ENCODE measurements at places on chromosomes 1 and 21. TPM values are rescaled to one million over a fixed set of nuclear protein-coding genes. Genes with fewer than 3 reads are reported as not detected.

Gene NBPF4
- total RNA-seq: not detected

GRCh38 chr1:181601186-181601950, 118.1 kb downstream of the CACNA1E start:
- DNase-seq: no peak

Gene HTR1D
- total RNA-seq: not detected

DNA sequence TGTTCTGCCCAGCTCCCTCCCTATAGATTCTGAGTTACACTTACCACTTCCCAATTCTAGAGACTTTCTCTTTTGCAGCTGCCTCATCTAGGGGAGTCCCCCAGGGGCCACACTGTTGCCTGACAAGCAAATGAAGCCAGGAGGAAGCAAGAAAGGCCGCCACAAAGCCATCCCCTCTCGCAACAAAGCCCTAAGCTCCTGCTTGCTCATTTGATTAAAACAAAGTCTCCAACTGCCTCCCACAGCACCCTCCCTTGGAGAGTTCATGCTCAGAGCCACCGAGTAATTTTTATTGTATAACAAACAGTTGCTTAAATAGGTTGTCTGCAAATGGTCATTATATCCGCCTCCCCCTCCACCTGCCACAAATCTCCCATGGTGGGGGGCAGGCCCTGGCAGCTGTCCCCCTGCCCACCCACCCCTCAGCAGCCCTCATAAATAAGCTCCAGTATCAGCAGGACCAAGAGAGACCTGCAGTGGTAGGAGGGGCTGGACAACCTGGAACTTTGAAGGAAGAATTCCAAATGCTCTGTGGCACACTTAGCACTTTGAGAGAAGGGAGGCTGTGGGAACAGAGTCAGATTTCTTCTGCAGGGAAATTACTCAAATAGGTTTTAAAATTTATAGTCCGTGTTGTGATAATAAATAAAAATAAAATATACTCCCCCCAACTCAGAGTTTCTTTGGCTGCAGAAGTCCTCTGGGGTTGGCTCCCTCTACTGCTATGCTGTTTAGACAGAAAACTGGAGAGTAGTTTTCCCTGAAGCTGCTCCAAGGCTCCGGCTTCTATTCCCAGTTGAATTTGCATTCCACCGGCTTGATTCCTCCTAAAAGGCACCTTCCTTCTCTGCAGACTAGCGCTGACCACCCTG, 237.5 kb downstream of the TTLL7 start:
- no peak for DNase-seq

DNA sequence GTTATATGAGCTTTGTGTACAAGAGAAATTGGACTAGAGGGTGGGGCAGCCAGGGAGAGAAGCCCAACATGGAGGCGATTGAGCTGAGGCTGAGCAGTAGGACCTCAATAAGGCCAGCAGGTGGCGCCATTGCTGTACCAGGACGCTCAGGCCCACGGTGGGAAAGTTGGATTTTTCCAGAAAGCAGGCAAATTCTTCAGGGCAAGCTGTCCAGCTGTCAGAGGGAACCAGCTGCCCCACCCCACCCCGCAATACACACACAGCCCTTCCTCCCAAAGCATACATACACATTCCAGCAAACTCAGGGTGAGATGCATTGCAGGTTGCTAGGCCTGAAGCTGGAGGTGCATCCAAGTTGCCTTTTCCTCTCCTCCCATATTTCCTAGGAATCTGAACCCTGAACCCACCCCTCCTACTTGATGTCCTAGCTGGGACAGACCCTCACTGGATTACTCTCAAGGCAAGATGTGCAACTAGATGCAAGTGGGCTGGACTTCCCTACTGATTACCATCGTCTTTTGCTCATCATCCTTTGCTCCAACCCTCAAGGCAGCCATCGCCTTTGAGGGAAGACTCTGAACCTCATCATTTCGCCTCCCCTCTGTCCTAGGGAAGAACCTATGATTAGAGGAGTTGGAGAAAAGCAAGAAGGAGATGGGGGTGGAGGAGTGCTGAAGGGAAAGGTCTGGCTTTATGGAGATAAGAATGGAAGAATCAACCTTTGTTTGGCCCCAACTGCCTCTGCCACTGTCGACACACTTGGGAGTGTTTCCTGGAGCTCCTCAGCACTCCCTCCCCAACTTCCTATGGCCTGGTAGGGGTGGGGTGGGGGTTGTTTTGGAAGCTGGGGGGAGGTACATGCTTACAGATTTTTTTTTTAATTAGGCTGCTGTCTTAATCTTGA, 25.5 kb downstream of the CD34 start:
- DNase-seq: peak; percentile 74

- no peak for DNase-seq
These were observed 366.7 kb upstream of the PROX1 start for GRCh38 chr1:213621077-213621476.

DNA sequence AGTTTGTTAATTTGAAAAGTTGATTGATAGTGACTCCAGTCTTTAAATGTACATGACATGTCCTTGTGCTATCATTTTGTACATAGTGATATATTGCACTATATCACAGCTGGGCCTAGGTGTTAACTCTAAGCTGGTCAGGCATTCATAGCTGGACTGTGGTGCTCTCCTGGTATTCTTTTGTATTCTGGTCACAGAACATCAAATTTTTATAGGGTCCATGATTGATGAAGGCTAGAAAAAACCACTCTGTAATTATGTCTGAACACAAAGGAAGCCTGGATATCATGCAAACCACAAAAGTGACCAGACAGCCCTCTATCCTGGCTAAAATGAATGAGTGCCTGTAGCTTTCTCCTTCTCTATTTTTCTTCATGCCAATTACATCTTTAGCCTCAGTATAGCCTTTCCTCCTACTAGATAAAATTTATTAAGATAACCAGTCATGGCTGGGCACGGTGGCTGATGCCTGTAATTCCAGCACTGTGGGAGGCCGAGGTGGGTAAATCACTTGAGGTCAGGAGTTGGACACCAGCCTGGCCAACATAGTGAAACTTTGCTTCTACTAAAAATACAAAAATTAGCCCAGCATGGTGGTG, 134.9 kb upstream of the B3GALT2 start:
- no peak for DNase-seq

DNA sequence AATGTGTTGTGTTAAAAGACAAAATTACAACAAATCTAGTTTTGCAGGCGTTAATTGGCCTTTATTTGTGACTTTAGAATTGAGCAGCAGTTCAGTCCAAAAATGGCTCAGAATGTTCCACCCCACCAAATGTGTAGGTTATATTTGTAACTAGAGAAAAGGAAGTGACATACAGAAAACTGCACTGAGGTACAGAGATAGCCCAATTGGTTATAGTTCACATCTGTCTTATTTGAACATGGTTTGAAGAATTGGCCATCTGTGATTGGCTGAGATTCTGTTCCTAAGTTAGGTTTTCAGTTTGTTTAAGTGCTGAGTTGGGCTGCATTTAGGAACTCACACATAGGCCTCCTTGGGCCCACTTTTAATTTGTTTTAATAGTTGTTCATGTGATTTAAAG, 12.0 kb upstream of the FMO2 start:
- no peak for DNase-seq

GRCh38 chr21:42452401-42453223, 43.4 kb downstream of the RSPH1 start:
- no peak for DNase-seq

DNA sequence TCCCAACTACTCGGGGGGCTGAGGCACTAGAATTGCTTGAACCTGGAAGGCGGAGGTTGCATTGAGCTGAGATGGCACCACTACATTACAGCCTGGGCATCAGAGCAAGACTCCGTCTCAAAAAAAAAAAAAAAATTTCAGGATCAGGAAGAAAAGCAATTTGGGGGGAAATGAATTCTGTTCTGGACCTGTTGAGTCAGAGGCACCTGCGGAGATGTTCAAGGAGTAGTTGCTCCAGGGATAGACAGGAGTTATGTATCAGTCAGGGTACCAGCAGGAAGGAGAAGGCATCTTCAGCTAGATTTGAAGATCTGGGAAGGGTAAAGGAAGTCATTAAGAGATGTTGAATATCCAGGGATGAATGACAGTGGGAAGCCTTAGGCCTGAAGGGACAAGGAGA, 2.9 kb upstream of the RHBDL2 start:
- no peak for DNase-seq

Gene SNRPE
- 302 TPM for total RNA-seq

Gene UMODL1
- not detected for total RNA-seq

DNA sequence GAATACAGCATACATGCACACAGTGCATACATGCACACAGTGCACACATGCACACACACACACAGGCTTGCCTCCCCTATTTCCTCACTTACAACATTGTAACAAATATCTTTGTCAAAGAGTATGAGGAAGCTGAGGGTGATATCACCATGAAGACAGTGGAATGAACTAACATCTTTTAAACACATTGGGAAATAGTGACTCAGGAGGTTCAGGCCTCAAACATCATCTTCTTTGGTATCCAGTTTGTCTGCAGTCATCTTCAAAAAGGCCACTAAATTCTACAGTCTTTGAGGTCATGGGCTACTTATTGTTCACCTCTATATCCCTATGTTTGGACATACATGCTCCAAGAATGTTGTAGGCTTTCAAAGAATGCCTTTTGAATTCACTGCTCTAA, 2.1 kb upstream of the LCE2B start:
- no peak for DNase-seq

Gene EIF4G3
- total RNA-seq: 97.5 TPM

Gene NFIA
- 3.4 TPM for total RNA-seq

DNA sequence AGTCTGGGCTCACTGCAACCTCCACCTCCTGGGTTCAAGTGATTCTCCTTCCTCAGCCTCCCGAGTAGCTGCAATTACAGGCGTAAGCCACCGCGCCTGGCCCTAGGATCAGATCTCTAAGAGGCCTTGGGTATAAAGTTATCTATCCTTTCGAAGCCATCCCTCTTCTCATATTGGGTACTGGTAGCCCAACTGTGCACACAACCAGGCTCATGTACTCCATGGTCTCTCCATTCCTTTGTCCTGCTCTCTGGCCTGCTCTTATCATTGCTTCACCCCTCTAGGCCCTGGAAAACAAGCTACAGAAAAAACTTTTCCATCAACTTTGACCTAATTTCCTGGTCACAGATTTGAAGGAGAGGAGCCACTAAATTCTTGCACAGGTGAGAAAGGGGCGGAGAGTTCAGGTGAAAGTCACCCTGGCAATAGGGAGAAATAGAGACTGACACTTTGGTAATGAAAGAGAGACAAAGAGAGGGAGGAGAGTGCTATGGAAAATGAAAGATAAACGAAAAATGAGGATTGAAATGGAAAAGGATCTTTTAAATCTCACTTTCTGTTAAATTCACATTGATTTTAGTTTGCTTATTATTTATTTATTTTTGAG, 6.0 kb downstream of the TXNIP start:
- DNase-seq: no peak

DNA sequence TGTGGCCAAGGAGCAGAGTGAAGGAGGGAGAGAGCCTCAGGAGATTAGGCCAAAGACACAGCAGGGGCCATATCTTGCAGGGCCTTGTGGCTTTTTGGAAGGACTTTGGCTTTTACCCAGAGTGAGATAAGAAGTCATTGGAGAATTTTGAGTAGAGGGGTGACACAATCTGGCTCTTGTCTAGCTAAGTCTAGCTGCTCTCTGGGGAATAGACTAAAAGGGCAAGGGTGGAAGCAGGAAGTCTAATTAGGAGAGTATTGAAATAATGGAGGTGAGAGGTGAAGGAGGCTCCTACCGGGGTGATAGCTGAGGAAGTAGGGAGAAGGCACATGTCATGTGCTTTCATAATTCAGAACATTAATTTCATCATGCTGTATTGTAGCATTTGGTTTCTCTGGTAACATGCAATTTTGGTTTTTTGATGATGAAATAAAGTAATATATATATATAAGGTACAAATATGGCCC, 34.3 kb upstream of the KCNA3 start:
- DNase-seq: no peak

- DNase-seq: no peak
These were observed 458.3 kb upstream of the USP24 start for GRCh38 chr1:55673416-55673815.

Gene CENPS
- 26.9 TPM for total RNA-seq

GRCh38 chr1:156021093-156021428, 310 bp upstream of the SSR2 start:
- no peak for DNase-seq

GRCh38 chr1:203671047-203671446, 44.4 kb downstream of the ATP2B4 start:
- no peak for DNase-seq

DNA sequence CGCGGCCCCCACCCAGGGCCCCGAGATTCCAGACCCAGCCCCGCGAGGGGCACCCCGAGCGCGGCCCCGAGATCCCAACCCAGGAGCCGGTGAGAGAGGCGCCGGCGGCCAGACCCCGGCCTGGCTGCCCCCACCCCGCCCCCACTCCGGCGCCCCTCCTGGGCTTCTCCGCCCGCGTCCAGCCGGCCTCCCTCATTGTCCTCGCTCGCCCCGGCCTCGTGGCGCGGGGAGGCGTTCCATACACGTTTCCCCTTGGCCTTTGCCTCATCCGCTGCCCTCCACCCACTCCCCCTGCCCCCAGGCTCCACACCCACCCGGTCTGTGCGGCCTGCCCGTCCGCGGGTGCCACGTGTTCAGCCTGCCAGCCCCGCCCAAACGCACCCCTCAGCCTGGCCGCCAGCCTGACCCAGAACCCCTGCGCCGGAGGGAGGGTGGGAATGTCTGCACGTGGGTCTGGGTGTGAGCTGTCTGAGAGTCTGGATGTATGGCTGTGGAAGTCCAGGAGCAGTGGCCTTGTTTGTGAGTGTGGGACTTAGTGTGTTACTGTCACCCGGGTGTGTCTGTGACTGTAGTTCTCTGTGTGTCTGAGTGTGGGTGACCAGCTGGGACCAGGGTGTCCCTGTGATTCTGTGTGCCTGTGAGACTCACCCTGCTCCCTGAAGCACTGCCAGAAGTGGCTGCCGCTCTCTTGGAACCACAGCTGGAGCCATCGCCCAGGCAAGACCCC, 681 bp downstream of the B4GALT2 start:
- DNase-seq: peak; percentile 35

- DNase-seq: no peak
These were observed 188.1 kb upstream of the KIAA0040 start for GRCh38 chr1:175380521-175381300.

DNA sequence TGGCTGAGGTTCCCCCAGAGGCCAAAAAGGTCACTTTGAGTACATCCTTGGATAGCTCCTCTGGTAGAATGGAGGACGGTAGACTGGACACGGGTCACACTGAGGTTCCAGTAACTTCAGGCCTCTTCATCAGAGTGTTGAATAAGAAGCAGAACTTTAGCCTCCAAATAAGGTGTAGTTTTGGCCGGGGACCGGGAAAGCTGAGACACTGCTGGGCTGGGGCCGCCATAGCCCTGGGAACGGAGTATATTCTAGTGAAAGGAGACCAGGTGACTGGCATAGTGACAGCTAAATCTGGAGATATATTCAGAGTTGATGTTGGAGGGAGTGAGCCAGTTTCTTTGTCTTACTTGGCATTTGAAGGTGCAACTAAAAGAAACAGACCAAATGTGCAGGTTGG, 84.1 kb downstream of the EVA1C start:
- no peak for DNase-seq

Measured in neural crest cell (in vitro differentiated cells).